ENCODE measurements at places on chromosomes 3 and 15. TPM values are rescaled to one million over a fixed set of nuclear protein-coding genes. Genes with fewer than 3 reads are reported as not detected.

GRCh38 chr3:138919325-138919724, 27.6 kb downstream of the FOXL2 start:
- DNase-seq = no peak

- DNase-seq = no peak
Observed at GRCh38 chr15:100944986-100945385, 25.8 kb downstream of the LRRK1 start.

- DNase-seq = no peak
Observed at GRCh38 chr3:99686469-99686868, 48.1 kb downstream of the COL8A1 start.

The SEMA3G gene
- 1.9 TPM for total RNA-seq

The GRK7 gene
- 0.05 TPM for total RNA-seq

Data from myocyte (in vitro differentiated cells).